Progenitor cell of endocrine pancreas (in vitro differentiated cells): ENCODE measurements at places on chromosomes 11 and 22.
A peak's percentile ranks its signal among the peaks of the same experiment; 100 is the strongest.

DNA sequence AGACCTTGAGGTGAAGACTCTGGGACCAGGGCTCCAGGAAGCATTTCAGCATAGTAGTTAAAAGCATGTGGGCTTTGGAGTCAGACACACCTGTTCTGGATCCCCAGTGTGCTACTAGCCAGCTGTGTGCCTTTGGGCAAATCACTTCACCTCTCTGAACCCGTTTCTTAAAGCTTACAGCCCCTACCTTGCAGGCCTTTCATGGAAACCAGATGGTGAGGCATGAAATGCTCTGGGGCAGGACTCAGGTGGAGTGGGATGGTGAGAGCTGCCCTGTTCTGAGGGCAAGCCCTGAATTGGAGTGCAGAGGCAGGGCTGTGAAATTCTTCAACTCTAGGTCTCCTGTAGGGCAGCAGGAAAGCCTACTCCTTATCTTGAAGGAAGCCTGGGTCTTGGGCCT lies 10.5 kb downstream of the UCP2 start:
- no peak for DNase-seq

GRCh38 chr22:26722159-26722558 lies 64.8 kb downstream of the MIAT start:
- DNase-seq: no peak

DNA sequence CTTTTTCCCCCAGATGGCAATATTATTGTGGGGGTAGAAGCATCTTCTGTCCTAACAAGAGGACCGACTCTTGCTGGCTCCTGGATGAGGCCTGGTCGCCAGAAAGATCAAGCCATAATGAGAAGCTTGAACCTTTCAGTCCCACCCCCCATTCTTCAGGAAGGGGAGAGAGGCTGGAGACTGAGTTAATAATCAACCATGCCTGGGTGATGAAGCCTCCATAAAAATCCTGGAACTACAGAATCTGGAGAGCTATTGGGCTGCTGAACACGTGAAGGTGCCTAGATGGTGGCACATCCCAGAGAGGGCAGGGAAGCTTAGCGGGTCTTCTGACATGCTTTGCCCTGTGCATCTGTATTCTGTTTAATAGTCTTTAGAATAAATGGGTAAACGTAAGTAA lies 16.3 kb downstream of the AP5B1 start:
- DNase-seq: no peak

GRCh38 chr11:65438257-65439151 lies 15.9 kb downstream of the NEAT1 start:
- no peak for DNase-seq

GRCh38 chr22:45673482-45674175 lies 2.0 kb downstream of the ATXN10 start:
- DNase-seq: no peak

DNA sequence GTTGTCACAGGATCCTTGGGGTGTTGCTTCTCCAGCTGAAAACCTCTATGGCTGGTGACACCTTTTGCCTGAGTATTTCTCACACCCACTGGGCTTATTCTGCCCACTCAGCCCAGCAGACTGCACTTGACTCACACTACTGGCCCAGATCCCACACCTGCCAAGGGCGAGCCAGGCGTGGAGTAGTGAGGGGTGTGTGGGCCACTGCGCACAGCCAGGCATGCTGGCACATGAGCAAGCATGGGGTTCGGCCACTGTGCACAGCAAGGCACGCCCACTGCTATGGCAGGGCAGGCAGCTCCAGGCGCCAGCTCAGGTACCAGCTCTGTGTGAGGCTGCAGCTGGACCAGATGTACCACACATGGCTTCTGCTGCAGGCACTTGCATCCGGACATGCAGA lies 116.5 kb upstream of the MTNR1B start:
- no peak for DNase-seq

DNA sequence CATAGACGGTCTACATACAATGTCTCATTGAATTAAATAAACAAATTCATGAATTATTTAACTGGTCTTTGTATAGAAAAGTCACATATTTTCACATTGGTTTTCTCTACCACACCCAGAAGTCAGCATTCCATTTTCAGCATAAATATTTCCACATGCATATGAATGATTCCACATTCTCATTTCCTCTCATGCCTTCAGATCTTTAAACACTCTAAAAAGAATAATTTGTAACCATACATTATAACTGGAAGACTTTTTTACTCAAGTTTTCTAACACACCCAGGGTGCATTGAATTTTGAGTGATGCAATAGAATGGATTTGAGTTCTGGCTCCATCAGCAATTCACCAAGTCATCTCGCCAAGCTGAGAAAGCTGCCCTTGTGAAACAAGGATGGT lies 501.8 kb upstream of the TENM4 start:
- DNase-seq: no peak

- DNase-seq: no peak
Observed at GRCh38 chr22:46575911-46576555, 38.6 kb upstream of the CELSR1 start.

- no peak for DNase-seq
Observed at GRCh38 chr11:35978891-35979290, 35.0 kb downstream of the LDLRAD3 start.

DNA sequence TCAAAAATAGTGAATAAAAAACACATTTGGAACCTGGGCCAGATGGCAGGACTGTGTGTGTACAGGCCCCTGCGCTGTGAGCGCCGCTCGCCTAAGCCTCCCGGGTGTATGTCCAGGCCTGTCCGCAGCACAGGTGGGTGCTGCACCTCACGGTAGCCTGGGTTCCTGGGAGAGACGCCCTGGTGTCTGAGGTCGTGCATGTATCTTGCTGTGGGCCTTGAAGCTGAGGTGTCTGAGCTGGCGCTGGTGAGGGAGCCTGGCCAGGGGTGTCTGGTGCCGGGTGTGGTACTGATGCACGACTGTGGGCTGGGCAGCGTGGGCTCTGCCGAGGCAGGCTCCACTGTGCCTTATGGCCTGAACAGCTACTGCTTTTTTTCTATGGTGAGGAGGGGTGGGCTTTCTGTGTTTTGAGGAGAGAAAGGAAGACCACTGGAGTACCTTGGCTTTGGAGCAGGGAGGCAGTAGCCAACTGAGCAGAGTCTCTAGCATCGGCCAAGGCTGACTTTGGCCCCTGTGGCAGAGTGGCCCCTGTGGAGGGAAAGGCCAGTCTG lies 4.2 kb upstream of the ZDHHC8 start:
- DNase-seq: no peak

- DNase-seq: no peak
Observed at GRCh38 chr22:20154602-20155187, 3.8 kb upstream of the CCDC188 start.

DNA sequence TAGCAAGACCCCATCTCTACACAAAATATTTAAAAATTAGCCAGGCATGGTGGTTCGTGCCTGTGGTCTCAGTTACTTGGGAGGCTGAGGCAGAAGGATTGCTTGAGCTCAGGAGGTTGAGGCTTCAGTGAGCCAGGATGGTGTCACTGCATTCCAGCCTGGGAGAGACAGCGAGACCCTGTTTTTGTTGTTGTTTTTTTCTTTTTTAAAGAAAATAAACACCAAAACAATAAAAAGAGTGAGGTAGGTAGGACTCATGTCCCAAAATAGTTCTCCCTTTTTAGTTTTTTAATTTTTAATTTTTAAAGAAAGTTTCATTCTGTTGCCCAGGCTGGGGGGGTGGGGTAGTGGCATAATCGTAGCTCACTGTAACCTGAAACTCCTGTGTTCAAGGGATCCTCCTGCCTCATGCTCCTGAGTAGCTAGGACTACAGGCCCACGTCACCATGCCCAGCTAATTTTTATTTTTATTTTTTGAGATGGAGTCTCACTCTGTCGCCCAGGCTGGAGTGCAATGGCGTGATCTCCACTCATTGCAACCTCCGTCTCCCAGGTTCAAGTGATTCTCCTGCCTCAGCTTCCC lies 25.5 kb upstream of the MALAT1 start:
- no peak for DNase-seq

DNA sequence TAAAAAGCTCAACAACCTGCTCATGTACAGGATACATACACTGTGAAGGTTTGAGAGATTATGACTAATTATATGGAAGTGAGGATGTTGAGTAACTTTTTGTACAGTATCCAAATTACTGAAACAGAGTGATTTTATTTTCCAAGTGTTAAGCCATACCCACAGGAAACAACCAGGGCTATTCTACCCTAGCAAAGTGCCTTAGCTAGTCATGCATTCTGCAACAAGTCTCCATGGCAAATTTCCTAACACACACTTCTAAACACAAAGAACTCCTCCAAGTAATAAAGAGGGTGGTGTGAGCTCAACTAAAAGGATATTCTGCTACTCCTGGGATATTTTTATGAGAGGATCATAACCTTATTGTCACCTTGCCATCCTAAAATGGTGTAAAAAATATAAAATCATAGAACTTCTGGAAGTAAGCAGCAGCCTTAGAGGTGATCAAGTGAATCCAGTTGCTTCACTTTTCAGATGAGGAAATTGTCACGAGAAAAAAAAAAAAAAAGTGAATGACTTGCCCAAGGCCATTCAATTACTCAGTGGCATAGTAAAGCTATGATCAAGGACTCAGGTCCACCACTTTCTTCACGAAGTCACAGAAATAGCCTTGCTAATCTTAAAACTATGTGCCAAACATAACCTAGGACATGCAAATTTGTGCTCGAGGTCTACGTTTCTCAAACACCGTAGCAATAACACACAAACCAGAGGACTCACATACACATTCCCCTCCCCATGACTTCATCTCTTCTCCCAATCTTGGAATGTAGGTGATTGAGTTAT lies 4.2 kb downstream of the LGR4 start:
- DNase-seq: no peak

DNA sequence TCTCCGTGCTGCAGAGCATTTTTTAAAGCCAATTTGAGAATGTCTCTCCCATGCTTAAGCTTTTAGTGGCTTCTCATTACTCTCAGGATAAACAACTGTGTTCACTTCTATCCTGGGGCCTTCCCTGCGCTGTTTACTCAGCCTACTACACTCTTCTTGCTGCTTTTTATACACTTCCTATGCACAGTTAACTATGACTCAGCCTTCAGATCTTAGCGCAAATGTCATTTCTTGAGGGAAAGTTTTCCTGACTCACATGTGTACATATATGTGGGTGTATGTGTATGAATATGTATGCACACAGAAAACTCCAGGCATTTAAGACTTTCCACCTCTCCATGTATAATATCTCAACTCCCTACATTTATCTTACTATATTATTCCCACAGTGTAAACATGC lies 9.8 kb downstream of the THAP12 start:
- no peak for DNase-seq

GRCh38 chr11:102762361-102762767 lies 18.1 kb downstream of the MMP10 start:
- no peak for DNase-seq

GRCh38 chr22:19506212-19506611 lies 18.0 kb downstream of the CLDN5 start:
- no peak for DNase-seq

GRCh38 chr22:20507253-20508066 lies at the start of gene MED15:
TSS of gene MED15 (plus strand) at chr22:20507610. CDS start at chr22:20507679, 69 bp downstream.
- DNase-seq: peak; percentile 75

- no peak for DNase-seq
Observed at GRCh38 chr11:3030289-3031070, 26.7 kb downstream of the CARS1 start.

DNA sequence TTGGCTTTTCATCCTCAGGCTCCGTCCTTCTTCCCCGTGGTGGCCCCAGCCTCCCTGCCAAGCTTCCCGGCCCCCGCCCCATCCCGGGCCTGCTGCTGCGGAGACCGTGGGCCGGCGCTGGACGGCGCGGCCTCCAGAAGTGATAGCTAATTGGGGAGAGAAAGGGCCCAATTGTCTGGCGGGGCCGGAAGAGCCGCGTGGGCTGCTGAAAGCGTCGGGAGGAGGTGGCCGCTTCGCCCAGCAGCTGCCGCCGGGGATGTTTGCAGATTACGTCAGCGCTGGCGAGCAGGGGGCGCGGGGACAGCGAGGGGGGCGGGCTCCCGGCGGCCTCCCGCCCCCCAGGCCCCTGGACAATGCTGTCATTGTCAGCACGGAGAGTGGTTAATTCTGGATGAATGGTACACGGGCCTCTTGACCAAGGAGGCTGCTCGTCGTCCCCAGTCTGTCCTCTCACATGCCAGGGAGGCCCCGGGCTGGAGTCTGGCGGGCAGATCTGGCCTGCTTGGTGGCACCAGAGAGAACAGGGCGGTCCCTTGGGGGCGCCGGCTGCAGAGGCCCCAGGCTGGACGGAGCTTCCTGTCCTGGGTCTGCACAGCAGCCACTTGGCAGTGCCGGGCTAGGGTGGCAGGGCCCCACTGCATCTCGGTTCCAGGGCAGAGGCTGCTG lies 1.6 kb downstream of the SMIM38 start:
- DNase-seq: peak; percentile 17

- no peak for DNase-seq
Observed at GRCh38 chr22:49676783-49677494, 150.7 kb downstream of the BRD1 start.

- DNase-seq: no peak
Observed at GRCh38 chr22:20887375-20887774, 28.6 kb downstream of the SNAP29 start.

DNA sequence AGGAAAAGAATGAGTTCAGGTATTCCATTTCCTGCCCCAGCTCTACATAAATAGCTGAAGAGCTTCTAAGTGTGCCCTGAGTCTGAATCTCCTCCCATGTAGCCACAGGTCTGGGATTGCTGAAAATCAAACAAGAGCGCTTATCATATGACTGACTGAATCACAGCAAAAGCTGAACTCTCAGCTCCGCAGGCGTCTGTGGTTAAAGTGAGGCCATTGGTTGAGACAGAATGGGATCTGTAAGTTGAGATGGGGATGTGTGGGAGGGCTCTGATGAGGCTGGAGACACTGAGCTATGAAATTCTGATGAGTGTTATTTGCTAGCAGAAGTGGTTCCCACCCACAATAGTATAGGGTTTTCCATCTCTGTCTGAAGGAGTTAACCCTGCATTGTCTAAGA lies 637.0 kb downstream of the OPCML start:
- no peak for DNase-seq

GRCh38 chr22:22027955-22028354 lies 45.4 kb upstream of the TOP3B start:
- DNase-seq: no peak

DNA sequence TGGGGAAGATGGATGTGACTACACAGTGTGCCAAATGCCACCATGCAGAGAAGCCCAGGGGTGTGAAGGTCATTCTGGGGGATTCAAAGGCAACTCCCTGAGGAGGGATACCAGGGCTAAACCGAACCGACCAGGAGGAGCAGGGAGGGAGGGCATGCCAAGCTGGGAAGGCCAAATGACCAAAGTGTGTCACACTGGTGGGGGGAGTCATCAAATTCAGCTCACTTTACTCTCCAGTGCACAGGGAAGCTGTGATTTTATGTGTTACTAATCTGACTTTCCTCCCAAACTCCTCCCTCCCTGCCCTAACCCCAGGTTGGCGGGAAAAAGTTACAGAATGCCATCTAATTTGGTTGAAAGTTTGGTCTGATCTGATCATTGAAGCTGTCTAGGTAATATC lies 29.7 kb upstream of the TSKU start:
- no peak for DNase-seq

GRCh38 chr11:121762820-121763219 lies 310.1 kb upstream of the SORL1-AS1 start:
- DNase-seq: no peak
